Activated CD4-positive, alpha-beta T cell treated with anti-CD3 and anti-CD28 coated beads, Interleukin-10, Interleukin-2, amounts not matched to agents 100 ng/mL and 50 ng/mL, durations not matched to agents 16 hours and 8 hours (primary cell): ENCODE measurements at places on chromosomes 2 and 18.
A peak's percentile ranks its signal among the peaks of the same experiment; 100 is the strongest.

- no peak for DNase-seq
Observed at GRCh38 chr2:122421775-122422174, 666.3 kb downstream of the TSN start.

GRCh38 chr2:63743982-63744966, 97.4 kb upstream of the UGP2 start:
- no peak for DNase-seq

- no peak for DNase-seq
Observed at GRCh38 chr2:28469304-28469703, 26.6 kb upstream of the PLB1 start.

GRCh38 chr18:45253056-45253565, 362.2 kb upstream of the SLC14A2 start:
- DNase-seq = no peak

DNA sequence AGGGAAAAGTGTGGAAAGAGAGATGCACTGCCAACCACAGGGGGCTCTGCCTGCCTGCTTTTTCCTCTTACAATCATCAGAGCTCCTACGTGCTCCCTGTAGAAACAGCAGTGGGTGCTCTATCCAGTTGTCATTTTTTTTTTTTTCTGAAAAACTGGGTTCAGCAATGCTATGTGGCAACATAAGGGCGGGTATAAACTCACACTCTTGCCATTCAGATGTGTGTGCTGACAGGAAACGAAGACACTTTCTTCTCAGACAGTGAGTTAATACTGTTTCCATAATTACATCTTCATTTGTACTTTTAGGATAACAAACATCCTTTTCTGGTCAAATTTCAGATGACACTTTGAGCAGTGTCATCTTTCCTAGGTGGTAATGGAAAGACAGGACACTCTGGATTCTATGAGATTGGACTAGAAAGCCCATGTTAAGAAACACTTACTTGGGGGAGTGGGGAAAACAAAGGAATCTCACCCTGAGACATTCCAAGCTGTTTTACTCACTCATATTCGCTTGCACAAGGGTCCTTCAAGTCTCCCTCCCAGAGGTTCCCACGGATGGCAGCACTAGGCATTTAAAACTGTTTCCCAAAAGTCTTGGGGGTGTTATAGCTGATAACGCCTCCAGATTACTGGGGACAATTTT, 41.3 kb downstream of the CCDC93 start:
- no peak for DNase-seq

DNA sequence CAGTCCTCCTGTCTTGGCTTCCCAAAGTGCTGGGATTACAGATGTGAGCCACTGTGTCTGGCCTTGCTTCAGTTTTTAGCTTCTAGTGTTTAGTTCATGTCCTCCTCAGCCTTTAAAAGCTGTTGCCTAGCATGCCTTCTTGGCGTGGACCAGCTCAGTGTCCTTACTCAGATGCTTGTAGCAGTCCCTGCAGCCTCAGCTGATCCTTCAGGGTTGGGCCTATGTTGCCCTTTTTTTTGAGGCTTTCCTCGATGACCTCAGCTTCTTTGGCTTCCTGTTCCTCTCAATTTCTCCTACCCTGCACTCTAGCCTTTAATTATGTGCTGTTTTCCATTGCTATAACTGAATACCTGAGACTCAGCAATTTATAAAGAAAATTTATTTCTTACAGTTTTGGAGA, 57.7 kb downstream of the TANC1 start:
- DNase-seq = no peak

DNA sequence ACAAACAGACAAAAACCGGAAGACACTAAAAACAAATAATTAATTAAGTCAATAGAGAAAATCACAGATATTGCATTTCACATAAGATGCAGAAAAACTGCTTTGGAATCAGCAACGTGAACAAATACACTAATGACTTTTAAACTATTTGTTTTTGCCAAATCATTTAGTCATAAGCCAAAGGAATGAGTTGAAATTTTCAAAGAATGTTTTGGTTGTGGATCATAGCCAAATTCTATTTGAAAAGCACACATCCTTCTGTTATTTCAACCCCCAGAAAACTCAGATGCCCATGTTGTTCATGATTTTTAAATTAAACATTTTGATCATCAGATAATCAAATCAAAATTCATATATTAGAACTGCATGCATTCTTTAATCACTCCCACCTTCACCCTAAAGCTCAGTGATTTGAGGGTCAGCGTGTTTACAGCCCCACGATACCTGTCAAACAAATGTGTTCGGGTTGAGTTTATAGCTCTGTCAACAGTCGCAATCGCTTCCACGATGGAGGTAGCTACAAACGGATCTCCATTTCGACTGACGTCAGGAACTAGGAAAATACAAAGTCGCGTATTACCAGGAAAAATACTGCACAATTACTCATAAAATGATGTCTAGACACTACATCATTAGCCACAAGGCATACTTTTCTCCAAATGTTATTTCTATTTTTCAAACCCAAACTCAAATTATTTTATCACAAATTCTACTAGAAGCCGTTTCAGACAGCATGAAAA, 90.2 kb downstream of the PXDN start:
- DNase-seq = no peak

DNA sequence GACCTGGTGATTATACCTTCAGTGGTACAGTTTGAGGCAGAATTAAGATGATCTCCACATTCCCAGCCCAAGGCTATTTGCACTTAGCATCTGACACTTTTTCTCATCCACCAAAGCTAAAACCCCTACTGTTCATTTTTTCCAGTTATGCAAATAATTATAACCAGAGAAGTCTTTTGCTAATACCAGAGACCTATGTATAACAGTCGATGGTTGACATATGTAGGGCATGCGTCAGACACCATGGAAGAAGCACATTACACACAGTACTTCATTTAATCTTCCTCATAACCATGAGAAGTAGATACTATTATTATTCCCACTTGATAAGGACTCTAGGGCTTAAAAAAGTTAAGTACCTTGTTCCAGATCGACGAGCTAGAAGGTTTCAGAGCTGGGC, 36.5 kb downstream of the AP1S3 start:
- no peak for DNase-seq

DNA sequence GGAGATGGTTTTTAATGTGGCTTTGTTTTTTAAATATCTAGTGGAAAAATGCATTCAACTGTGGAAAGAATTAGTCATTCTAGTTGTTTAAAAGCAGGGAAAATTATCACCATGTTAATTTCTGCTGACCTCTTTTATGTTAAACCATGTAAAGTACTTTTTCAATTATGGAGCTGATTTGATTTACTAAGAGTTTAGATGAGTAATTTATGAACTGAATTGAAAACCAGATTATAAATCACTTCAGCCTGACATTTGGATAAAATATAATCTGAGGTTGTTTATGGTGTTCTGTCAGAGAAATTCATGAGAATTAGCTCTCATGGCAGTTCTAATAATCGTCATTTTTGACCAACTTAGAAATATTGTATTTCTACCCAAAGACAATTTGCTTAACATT, 11.6 kb downstream of the ITGA4 start:
- no peak for DNase-seq

- DNase-seq = no peak
Observed at GRCh38 chr2:205022841-205023240, 477.6 kb downstream of the PARD3B start.

DNA sequence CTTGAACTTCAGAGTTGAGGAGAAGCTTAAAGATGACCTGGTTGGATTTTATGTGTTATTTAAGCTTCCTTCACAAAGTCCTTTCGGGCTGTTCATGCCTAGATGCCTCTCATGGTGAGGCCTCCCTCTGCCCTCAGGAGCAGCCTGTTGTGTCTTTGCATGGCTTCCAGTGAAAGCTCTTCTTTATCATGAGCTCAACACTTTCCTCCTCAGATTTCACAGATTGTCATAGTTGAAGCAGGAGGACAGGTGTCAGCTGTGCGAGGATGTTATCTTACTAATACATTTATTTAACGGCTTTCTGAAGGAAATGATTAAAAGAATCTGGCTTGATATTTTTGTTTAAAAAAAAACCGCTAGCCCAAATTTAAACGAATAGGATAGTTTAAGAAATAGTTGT, 48.8 kb upstream of the ITSN2 start:
- DNase-seq = no peak

DNA sequence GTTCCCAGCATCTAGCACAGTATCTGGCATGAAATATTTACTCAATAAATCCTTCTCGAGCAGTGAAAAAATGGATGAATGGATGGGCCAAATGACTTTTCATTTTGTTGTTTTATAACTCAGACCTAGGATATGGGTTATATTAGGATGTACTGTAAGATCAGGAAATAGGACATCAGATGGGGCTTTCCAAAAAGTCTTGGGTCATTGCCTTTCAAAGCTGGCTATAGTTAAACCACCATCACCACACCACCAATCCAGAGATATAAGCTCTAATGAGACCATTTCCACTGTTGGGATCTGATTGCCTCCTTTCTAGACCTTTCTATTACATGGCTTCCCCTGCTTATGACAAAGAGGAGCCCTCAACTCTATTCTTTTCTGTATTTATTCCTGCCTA, 525.0 kb upstream of the TCF4 start:
- peak; percentile 19 for DNase-seq

DNA sequence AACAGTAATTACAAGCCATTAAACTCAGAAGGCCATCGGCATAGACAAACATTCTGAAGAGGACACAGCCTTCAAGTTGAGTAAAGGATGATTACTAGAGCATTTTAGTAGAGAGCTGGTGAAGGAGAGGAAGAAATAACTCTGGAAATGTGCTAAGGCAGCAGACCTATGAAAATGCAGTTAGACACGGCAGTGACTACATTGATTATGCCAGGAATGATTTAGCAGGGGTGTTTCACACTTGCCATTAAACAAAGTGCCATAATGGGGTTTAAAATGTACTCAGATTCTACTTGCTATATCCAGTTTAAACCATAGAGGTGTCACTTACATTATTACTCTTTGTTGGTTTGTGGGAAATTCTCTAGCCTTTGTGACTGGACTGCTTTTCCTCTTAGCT, 372.3 kb downstream of the CPS1 start:
- no peak for DNase-seq

DNA sequence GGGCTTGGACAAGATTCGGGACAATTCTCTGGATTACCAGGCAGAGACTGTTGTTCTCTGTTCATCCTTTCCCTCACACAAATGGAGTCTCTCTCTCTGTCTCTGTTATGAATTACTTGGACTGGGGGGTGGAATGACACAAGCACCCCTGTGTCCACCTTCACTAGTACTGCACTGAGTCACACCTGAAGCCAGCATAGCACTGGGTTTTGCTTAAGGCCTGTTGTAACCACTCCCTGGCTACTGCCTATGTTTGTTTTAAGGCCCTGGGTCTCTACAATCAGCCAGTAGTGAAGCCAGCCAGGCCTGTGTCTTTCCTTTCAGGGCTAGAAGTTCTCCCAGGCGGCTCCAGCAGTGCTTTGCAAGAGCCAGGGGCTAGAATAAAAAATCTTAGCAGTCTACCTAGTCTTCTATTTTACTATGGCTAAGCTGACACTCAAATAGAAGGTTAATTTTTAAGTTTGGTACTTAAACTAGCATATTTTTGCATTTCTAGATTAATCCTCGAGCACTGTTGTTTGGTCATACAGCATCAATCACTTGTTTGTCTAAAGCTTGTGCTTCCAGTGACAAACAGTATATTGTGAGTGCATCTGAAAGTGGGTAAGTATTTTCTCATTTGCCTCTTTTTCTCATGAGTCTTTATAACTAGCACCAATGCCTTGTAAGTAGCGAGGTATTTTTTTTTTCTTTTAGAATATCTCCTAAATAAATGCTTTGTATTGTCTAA, 27.8 kb downstream of the WDR7 start:
- no peak for DNase-seq

GRCh38 chr2:84970210-84970867, 622 bp upstream of the KCMF1 start:
- peak; percentile 72 for DNase-seq

GRCh38 chr2:216385478-216385877, 13.2 kb upstream of the MARCHF4 start:
- no peak for DNase-seq

- DNase-seq = no peak
Observed at GRCh38 chr2:62461707-62462106, 44.3 kb downstream of the TMEM17 start.

DNA sequence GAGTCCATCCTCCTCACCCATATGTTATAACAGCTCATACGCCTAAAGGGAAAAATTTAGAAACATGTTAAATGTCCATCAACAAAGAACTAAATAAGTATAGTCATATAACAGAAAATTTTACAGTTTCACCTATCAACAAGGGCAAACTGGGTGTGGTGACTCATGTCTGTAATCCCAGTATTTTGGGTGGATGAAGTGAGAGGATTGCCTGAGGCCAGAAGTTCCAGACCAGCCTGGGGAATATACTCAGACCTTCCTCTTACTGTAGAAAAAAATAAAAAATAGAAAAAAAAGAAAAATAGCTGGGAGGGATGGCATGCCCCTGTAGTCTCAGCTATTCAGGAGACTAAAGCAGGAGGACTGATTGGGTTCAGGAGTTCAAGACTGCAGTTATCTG, 48.3 kb upstream of the GULP1 start:
- DNase-seq = no peak

DNA sequence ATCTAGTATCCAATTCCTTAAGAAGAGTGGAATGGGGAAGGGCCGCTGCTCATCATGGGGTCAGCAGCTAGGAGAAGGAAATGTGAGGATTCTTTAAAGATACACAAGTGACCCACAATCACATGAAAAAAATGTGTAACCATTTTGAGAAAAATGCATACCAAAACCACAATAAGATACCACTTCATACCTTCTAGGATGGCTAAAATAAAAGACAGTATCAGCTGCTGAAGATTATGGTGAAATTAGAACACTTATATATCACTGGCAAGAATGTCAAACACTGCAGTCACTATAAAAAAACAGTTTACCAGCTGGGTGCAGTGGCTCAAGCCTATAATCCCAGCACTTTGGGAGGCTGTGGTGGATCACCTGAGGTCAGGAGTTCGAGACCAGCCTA, 67.9 kb downstream of the C2orf74 start:
- DNase-seq = no peak

GRCh38 chr2:29336341-29337241, 221.4 kb downstream of the CLIP4 start:
- no peak for DNase-seq

DNA sequence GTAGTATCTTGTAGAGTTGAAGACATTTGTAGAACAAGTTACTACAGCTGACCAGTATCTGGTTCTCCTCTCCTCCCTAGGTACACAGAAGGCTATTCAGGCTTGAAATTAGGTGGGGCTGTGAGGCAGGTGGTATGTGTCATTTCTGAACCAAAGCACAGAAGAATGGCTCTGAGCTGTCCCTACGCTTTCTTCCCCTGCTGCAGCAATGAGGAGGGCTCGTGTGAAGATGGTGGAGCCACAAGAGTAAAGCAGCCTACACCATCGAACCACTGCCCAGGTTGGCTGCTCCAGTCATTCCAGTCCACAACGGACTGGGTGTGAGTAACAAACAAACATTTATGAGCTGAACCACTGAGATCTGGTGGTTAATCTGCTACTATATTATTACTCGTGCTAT, 148.9 kb downstream of the DTNB start:
- DNase-seq = peak; percentile 7
